ENCODE measurements at places on chromosomes 4 and X.

GRCh38 chr4:1932736-1933135, 61.5 kb downstream of the NSD2 start:
- DNase-seq = no peak

DNA sequence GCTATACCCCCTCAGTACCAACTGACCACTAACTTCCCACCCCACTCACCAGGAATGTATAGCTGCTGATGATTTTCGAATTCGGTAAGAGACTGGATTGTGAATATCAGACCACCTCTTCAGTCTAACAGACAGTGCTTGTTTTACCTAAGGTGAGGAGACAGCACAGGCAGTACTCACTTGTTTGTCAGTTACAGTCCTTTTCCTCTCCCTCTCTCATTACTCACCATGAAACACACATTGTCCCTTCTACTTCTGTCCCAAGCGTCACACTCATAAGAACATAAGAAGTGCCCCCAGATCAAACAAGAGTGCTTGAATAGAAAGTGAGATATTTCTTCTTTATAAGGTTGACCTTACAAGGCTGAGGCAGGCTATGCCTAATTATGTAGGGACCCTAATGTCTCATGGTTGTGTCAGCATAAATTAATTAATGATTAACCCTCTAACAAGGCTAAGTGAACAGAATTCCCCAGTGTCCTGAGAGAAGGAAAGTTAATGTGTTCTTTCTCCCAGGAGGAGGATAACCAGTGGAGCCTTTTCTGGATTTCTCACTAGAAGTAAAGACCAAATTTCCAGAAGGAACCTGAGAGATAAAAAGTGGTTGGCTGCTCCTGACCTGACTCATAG, 32.2 kb downstream of the ZCCHC12 start:
- no peak for DNase-seq

DNA sequence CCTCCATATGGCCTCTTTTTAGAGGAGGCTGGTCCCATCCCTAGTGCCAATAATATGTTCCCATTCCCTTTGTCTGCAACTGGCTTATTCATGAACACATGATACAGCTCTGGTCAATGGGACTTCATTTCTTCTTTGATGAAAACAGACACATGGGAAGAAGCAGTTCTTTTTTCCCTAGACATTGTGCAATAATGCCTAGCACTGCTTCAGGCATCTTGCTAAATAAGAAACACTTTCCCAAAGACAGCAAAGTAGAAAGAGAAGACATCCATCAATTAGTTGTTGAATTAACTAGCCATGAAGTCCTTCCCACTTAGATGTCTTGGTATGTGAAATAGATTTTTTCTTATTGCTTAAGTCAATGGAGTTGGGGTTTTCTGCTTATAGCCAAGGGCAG, 40.1 kb upstream of the TRPC3 start:
- DNase-seq = no peak

DNA sequence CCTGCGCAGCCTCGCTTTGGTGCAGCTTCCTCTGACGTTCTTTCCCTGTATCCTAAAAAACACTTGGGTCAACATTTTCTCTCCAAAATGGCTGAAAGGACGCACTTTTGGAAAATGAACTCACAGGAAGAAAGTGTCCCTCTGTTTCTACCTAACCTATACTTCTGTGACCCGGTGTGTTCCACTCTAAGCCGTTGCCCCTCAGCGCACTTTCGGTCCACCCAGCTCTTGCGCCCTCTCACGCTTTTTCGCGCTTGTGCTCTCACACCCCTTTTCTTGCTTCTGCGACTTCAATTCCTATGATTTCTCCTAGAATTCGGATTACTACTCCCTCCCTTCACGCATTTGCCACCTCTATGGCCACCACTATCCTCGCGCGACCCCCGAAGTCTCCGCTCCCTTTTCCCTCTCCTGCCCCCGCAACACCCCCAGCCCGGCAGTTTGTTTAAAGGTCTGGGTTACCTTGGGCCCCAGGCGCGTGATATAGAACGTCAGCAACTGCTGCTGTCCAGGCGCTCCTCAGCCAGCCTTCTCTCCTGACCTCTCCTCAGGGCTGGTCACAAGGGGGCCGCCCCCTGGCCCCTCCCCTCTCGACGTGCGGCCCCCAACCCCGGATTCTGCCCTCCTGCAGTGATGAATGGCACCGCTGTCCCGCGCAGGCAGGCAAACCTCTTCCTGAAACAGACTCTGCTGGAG, at the start of gene USP51:
TSS of gene USP51 (minus strand) at position 535 of the 696 bp plus-strand sequence. CDS start 909 bp downstream, outside the sequence.
- peak; percentile 91 for DNase-seq

GRCh38 chr4:93908778-93909177, 80.2 kb downstream of the ATOH1 start:
- no peak for DNase-seq

- no peak for DNase-seq
Measured at GRCh38 chrX:24876530-24877287, 139.1 kb downstream of the ARX start.

DNA sequence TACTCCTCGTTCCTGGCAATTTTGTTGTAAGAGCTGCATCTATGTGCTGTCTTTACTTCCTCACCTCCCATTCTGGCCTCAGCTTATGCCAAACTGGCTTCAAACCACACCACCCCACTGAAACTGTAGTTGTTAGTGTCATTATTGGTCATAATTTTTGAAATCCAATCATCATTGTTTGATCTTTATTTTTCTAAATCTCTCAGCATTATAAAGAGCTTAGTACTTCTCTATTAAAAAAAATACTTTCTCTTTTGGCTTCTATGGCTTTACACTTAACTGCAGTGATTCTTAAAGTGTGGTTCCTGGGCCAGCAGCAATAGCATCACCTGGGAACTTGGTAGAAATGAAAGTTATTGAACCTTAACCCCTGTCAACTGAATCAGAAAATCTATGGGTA, 83.5 kb upstream of the GRPR start:
- DNase-seq = no peak

- DNase-seq = no peak
Measured at GRCh38 chr4:8198206-8198905, 734 bp upstream of the SH3TC1 start.

GRCh38 chrX:11197671-11198070, 86.5 kb downstream of the HCCS start:
- DNase-seq = no peak
